Right renal cortex interstitium (tissue), 3 donors: ENCODE measurements at places on chromosomes 7 and 10.

DNA sequence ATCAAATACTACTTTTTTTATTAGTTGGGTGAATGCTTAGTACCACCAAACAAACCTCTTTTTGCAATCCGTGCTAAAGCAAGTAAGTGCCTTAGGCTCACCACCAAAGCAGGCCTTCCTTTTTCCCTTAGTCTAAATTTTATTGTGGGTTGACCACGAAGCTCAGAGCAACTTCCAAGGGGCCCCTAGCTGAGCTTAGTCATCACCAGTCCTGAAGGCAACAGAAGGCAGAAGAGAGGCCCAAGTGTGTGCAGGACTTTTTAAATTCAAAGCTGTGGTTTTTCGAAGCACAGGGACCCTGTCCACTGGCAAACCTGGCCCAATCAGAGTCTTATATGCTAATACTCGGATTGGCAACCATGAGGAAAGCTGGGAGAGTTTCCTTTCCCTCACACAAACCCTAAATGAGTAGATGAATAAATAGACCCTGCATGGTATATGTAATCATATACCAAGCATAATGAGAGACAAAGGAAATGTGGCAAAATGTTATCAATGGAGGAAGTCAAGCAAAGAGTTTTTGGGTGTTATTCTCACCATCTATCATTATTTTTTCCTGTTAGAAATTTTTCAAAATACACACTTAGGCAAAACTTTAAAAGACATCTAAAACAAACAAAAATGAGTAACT, 453.2 kb upstream of the GALNT17 start:
- no peak for DNase-seq

GRCh38 chr7:142772051-142772450, 1.3 kb downstream of the PRSS2 start:
- no peak for DNase-seq

DNA sequence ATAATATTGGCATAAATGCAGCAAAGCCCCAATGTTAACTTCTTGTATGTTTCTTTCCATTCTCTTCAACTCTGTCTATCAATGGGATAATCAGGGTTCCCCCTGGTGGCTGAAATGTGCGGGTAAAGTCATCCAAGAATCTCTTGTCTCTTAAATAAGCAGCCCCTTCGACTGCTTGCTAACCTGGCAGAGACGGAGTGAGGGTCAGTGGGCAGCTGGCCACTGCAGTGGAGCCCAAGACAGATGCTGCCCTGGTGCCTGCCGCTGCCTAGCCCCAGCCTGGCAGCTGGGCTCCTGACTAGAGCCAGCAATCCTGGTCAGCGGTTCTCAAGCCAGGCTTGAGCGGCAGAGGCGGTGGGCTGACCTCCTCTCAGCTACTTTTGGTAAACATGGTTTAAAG, 248.9 kb downstream of the COBL start:
- DNase-seq: peak; percentile 45

DNA sequence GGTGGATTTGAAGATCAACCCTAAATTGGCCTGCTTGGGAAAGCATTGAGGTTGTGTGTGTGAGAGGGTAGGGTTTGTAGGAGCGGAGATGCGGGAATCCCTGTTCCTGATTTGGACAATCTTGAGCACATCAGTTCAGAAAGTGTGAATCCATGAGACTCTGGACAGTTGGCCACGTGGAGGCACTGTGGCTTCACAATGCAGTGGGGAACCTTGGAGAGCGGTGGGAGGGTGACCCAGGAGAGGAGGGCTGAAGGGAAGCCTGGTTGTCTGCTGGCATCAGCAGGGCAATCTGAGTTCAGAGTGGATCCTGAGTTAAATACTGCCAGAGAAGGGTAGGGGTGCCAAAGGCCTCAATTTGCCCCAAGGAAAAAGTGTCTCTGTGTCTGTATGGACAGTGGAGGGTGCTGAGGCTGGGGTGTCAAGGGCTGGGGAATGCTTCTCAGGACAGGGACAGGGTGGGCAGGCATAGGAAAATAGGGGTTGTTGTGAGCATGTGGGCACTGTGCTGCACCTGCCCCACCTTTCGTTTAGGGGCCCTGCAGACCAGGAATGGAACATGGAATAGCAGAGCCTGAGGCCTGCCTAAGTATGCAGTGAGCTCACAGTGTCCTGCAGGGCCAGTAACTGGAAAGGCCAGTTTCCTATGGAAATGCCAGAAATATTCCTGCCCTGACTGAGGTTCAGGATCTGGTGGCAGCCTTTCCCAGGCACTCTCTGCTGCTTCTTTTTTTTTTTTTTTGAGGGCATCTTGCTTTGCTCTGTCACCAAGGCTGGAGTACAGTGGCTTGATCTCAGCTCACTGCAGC, 162.9 kb upstream of the PRSS58 start:
- no peak for DNase-seq

GRCh38 chr7:36650766-36651312, 73.5 kb downstream of the AOAH start:
- no peak for DNase-seq

- DNase-seq: no peak
Measured at GRCh38 chr10:7755103-7755502, 32.7 kb downstream of the KIN start.

DNA sequence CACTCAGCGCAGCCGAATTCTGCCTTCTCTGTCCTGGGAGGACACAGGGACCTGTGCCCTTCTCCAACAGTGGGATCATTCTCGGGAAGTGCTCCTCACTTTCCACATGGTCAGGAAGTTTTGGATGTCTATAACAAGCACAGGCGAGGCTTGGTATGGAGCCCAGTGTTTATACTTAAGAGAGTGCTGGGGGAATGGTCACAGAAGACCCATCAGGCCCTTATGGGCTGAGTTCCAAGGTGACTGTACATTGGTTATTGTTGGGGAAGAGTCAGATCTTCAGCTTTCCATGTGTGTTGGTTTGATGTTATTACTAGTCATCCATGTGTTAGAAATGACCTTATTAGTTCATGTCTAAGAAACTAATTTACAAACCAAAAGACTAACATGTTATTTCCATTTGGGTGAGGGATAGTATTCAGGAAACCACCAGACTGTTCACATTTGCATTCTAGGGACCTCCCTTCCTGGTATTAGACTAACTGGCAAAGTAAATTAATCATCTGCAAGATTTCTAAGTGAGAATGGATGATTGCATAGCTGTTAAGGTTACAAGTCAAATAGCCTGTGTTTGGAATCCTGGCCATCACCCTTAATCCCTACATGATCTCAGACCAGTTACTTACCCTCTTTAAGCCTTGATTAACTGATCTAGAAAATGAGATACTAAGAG, 834.2 kb downstream of the LRMDA start:
- no peak for DNase-seq

DNA sequence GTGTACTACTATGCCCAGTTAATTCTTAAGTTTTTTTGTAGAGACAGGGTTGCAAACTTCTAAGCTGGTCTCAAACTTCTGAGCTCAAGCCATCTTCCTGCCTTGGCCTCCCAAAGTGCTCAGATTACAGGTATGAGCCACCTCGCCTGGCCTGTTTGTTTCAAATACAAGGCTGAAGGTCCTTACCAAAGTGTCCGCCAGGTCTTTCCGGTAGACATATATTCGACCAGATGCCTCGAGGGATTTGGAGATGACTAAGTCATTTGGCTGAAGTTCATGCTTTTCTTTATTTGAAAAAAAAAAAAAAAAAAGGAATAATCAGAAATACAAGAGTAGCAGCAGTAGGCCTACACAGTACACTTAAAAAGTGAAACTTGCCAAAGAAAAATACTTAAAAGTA, 204.5 kb upstream of the CDCA7L start:
- no peak for DNase-seq
